ENCODE measurements at places on chromosomes 11 and 22.
A peak's percentile ranks its signal among the peaks of the same experiment; 100 is the strongest.

- DNase-seq, result no peak
Observed at GRCh38 chr11:72336163-72336562, 92.2 kb upstream of the PHOX2A start.

DNA sequence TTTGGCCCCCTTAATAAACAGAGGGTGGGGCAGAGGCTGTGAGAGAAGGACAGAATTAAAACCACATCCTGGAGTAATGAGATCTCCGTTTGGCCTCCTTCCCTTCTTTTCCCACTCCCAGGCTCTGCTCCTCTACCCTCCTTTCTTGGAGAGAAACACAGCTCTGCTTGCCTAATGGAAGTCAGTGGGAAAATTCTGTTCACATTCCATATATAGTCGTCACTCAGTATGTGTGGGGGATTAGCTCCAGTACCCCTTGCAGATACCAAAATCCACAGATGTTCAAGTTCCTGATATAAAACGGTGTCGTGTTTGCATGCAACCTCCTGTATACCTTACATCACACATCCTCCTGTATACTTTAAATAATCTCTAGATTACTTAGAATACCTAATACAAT is 37.6 kb upstream of the THY1 start:
- peak; percentile 94 for DNase-seq

- no peak for DNase-seq
Observed at GRCh38 chr11:34523053-34523452, 9.5 kb upstream of the ELF5 start.

GRCh38 chr11:4916581-4916980 is 2.6 kb downstream of the OR51G2 start:
- no peak for DNase-seq

- no peak for DNase-seq
Observed at GRCh38 chr11:10875430-10876021, 17.7 kb upstream of the ZBED5 start.

DNA sequence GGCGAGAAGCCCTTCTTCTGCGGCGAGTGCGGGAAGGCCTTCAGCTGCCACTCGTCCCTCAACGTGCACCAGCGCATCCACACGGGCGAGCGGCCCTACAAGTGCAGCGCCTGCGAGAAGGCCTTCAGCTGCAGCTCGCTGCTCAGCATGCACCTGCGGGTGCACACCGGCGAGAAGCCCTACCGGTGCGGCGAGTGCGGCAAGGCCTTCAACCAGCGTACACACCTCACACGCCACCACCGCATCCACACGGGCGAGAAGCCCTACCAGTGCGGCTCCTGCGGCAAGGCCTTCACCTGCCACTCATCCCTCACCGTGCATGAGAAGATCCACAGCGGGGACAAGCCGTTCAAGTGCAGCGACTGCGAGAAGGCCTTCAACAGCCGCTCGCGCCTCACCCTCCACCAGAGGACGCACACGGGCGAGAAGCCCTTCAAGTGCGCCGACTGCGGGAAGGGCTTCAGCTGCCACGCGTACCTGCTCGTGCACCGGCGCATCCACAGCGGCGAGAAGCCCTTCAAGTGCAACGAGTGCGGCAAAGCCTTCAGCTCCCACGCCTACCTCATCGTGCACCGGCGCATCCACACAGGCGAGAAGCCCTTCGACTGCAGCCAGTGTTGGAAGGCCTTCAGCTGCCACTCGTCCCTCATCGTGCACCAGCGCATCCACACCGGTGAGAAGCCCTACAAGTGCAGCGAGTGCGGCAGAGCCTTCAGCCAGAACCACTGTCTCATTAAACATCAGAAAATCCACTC is 12.2 kb downstream of the ZNF74 start:
- DNase-seq, result no peak

DNA sequence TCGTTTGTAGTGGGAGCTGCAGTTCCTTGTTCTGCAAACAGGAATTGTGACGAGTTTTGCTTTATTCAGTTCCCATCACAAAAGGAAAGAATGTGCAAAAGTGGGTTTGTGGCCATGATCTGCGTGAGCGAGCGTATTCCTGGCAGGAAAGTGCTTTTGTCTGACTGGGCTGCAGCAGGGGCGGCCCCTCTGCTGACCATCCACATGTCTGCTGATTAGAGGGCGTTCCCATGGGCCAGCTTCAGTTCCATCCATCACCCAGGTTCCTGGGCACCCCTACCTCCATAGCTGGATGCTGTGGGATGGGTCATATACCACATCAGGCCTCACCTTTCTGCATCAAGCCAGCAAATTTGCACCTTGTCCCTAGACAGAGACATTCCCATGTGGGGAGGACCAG is 28.9 kb upstream of the GAL start:
- no peak for DNase-seq

Data from fibroblast of skin of right biceps (primary cell).